Right ventricle myocardium superior (tissue), 1 donor: ENCODE measurements at places on chromosomes 7 and 10.

- DNase-seq = no peak
Observed at GRCh38 chr10:28951484-28951883, 274.2 kb downstream of the BAMBI start.

- DNase-seq = peak; percentile 59
Observed at GRCh38 chr10:73810735-73811465, 498 bp downstream of the NDST2 start.

GRCh38 chr7:147182874-147183273 is 1066.3 kb downstream of the CNTNAP2 start:
- no peak for DNase-seq

GRCh38 chr7:88092676-88092999 is 127.2 kb downstream of the SRI start:
- no peak for DNase-seq

DNA sequence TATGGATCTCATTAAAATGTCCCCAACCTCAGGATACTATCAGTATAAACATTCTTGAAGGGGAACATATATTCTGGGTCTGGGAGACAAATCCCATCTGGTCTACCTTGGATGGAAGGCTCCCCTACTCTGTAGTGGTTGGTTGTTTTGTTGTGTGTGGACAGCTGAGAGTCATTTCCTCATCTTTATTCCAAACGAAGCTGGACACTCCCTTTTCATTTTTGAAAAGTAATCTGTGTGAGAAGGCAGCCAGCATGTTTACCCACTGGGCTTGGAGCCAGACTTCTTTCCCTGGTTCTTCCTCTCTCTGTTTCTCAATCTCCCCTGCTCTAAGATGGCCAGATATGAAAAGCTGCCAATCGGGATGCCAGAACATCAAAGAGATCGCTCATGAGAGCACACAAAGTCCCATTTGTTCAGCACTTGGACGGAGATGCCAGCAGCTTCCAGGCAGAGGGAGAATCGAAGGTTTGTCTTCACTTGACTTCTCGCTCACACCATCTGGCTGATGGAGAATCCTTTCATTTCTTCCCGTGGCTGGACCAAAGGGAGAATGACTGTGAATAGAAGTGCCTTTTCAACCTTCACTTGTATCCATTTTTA is 108.1 kb upstream of the AGR3 start:
- DNase-seq = peak; percentile 65

DNA sequence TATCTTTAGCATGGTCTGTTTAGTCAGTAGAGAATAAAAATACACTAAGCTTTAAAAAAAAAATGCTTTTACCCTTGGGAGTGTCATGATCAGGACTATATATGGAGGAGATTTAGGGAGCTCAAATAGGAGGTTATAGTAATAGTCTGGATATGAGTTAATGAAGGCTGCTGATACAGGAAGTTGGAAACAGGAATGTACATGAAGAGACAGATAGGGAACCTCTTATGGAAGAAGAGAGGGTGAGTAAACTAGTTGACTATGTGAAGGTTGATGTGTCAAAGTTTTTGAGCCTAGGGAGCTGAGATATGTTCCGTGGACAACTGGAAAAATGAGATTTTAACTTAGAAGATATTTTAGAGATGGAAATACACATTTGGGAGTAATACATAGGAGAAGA is 472.0 kb upstream of the FZD8 start:
- no peak for DNase-seq

DNA sequence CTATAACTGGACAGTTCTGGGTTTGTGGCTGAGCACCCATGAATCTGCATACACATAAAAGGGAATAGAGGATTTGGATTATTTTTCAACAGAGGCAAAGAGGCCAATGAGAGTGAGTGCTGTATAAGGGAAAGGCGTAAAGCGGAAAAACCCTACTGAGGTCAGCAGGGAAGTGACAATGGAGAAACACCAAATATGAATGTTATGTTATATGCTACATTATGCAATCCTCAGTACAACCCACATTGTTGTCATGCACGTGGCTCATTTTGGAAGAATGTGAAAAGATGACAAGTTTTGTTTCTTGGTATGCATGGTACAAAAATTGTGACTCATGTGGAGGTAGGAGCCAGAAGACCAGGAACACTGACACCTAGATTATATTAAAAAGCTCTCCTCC is 113.6 kb upstream of the AMPH start:
- DNase-seq = no peak

GRCh38 chr7:33201821-33202220 is 72.5 kb downstream of the BBS9 start:
- DNase-seq = no peak

DNA sequence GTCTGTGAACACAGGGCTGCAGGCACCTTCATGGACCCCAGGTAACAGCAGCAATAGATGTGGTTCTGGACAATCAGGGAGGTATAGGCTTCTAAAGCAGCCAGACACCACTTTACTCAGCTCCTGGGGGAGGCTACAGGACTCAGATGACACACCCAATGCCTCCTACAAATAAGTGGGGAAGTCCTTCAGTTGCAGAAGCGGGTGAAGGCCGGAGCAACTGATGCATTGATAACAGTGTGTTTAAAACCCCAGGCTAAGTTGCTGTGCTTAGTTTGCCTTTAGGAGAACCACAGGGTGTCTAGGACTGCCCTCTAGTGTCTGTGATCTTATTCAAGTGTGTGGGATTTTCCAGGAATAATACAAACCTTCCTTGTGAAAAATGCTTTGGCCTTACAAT is 5.9 kb upstream of the ITGA8 start:
- DNase-seq = no peak

- no peak for DNase-seq
Observed at GRCh38 chr10:8069108-8069507, 14.6 kb downstream of the GATA3 start.

DNA sequence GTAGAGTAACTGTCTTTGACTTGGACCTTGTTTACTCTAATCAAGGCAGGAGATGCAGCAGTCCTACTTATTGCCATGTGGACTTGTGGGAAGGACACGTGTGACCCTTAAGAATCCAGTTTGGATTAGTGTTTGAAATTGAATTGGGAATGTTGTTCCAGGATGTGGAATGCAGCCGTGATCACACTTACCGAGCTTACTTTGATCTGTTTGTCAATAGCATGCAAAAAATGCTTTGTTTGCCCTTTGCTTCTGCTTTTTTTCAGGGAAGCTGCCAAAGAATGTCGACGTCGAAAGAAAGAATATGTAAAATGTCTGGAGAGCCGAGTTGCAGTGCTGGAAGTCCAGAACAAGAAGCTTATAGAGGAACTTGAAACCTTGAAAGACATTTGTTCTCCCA is 84.7 kb downstream of the CREM start:
- DNase-seq = no peak

- no peak for DNase-seq
Observed at GRCh38 chr10:132549371-132549770, 11.8 kb downstream of the INPP5A start.

DNA sequence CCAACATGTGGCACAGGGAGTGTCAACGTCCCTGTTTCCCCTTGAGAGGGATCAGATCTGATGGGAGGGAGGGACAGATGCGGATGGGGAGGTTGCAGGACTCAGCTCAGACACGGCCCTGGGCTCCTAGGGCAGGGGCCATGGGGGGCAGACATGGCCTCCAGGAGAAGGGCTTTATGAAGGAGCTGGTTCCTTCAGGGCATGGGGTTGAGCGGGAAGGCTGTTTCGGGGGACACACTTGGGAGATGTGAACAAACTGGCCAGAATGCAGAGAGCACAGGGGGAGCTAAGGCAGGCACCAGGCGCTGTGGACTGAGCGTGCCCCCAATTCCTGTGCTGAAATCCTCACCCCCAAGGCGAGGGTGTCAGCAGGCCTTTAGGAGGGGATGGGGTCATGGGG is 581.9 kb upstream of the FOXK1 start:
- DNase-seq = no peak

- no peak for DNase-seq
Observed at GRCh38 chr7:68776326-68776725, 821.9 kb upstream of the AUTS2 start.

DNA sequence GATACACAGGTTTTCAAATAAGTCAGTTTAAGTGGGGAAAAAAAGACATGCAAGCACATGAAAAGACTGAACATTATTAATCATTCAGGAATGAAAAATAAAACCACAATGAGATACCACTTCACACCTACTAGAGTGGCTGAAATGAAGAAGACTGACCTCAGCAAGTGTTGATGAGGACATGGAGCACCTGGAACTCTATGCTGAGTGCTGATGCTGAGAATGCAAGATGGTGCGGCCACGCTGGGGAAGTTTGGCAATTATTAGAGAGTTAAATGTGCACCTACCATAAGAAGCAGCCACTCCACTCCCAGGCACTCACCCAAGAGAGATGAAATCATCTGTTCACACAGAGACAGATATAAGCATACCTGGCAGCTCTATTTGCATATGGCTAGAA is 32.9 kb upstream of the ELFN1 start:
- DNase-seq = no peak

DNA sequence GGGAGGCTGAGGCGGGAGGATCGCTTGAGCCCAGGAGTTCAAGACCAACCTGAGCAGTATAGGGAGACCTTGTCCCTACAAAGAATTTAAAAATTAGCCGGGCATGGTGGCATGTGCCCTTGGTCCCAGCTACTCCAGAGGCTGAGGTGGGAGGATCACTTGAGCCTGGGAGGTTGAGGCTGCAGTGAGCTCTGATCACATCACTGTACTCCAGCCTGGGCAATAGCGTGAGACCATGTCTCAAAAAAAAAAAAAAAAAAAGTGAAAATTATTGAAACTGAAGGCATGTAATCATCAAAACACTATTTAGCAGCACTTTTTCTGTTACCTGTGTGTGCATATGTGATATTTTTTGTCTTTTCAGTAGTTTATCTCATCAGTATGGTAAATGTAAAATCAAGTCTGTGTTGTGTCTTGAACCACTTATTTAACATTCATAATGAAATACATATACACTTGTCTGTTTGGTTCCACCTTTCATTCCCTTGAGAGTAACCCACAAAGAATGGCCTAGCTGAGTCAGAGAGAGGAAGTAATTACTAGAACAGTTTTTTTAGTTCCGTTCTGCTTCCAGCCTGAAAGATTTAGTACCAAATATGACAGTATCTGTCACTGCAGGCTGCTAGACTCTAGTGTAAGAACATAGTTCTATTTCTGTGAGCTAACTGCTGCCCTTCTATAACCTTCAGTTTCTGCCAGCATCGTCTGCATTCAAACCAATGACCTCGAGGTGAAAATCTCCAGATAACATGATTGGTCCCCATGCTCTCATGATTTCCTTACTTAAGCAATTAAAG is 68.6 kb downstream of the MMRN2 start:
- no peak for DNase-seq

GRCh38 chr10:110802090-110802489 is 69.6 kb upstream of the PDCD4 start:
- DNase-seq = no peak

DNA sequence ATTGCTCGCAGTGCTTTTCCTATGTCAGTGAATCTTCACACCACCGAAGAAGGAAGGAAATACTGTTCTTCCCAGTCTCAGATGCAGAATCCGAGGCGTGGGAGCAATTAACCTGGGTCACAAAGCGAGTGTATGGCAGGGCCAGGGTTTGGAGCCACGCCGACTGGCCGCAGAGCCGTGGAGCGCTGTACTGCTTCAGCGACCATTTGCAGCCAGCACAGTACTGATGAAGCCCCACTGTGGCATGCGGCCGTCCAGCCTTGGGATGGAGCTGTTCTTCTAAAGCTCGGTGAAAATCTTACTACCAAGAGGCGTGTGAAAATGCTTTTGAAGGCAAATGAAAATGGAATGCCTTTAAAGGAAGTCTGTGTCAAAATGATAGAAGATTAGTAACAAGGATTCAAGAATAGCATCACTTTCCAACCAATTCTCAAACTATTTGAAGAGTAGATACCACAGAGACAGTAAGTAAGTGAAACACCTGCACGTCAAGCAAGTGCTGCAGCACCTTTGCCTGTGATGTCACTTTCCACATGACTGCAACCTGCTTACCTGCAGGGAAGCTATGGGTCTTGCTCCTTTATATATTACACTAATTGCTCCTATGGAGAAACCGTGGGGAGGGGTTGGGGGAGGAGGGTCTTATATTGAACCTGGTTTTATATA is 4.9 kb downstream of the PPP2R2D start:
- DNase-seq = no peak

DNA sequence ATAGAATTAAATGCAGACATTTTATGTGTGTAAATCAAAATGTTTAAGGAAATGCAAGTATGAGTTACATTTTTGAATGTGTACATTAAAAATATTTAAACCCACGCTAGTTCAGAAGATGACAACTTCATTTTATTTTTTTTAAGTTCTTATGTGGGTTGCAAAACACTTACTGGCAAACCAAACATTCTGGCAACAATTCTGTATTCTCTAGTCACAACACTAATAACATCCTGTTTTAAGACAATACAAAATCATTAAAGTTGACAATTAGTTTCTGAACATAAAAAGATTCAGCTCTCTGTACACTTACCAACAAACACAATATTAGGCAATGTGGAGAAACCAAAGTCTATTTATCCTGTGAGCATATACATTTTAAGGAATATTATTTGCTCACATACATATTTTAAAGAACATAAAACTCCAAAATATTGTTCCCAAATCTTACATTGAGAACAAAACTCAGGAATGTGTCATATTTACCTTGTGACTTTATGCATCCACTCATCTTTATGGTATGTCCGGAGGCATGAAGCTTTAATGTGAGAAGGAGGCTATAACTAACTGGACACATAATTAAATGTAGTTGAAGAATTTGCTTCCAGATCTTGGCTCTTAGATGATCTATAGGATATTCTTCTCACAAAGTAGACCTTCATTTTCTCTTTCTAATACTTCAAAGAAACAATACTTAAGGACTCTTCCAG is 134.7 kb downstream of the DGKB start:
- DNase-seq = no peak

DNA sequence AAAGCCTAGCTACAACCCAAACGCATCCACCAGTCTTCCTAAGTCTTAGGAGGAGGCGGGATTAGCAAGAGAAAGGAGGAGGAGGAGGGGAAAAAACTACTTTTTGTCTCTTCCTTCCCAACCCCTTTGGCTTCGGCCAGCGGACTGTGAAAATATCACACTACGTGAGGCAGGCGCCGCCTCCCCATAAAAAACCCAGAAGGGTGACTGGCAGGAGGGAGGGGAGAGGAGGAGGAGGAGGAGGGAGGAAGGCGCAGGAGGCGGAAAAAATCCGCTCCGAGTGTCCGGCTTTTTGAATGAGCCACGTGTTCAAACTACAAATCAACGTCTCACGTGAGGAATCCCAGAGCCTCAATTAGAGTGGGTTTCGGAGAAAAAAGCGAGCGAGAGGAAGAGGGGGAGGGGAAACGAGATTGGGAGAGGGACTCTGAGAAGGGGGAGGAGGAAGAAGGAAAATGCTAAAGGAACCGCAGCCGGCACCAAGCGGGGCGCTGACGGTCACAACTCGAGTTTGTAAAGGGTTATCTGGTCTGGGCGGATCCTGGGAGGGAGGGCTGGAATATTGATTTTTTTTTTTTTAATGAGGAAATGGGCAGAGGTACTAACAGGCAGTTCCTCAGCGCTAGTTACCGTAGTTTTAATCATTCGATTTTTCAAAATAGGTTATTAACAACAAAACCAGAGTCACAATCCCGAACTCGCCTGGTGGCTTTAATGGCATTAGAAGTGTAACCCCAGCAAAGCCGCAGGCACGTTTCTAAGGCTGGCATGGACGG is at the start of gene IGF2BP3:
IGF2BP3 (minus strand) TSS at position 162 of the 776 bp plus-strand sequence. CDS start 381 bp downstream, outside the sequence.
- no peak for DNase-seq
